ENCODE measurements at places on chromosomes 6 and 20.

- H3K36me3 ChIP-seq: peaks cover 20% of the 10 kb centered on the region
- no peaks in the 10 kb centered on the region for H3K4me1 ChIP-seq
- no peak for DNase-seq
- H3K27me3 ChIP-seq: peaks cover 5% of the 10 kb centered on the region
- no peak overlapping the region for H3K4me3 ChIP-seq
Observed at GRCh38 chr20:23187751-23188150, 101.6 kb upstream of the CD93 start.

DNA sequence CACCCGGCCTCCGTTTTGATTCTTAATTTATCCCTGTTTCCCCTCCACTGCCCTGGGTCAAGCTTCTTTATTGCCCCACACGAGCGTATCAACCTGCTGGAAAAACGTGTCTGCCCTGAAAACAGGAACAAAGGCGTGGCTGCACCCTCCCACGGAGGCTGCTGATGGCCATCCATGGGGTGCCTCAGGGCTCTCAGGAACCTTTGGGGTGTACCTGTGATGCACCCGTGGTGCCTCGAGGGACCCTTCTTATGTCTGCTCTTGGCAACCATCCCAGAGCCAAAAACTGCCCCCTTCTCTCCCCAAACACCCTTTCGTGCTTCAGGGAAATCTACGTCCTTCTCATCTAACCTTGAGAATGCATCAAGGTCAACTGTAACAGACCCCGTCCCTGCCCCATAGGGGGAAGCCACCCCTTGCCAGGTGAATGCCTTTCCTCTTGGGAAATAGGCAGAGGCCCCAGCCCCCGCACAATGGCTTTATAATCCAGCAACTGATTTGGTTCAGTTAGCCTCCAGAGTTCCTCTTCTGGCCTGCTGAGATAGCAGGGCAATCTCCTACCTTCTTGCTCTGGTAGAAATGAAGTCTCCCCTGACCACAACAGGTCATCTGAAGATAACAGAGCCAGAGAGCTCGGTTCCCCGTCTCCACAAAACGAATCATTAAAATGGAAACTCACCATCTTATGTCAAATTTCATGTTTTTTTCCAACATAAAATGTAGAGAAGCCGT is 29.4 kb downstream of the PSMG4 start:
- peak overlapping the region; percentile 22 for H3K27ac ChIP-seq
- no peaks in the 10 kb centered on the region for H3K4me1 ChIP-seq
- no peak for DNase-seq
- H3K36me3 ChIP-seq: peaks cover 32% of the 10 kb centered on the region
- peaks cover 16% of the 10 kb centered on the region for H3K27me3 ChIP-seq

GRCh38 chr6:96844530-96844929 is 7.3 kb upstream of the GPR63 start:
- no peaks in the 10 kb centered on the region for H3K4me1 ChIP-seq
- no peak overlapping the region for H3K4me3 ChIP-seq
- no peak for DNase-seq
- no peaks in the 10 kb centered on the region for H3K36me3 ChIP-seq
- H3K27me3 ChIP-seq: no peaks in the 10 kb centered on the region

GRCh38 chr6:35972471-35973367 is 51.7 kb downstream of the SLC26A8 start:
- peak; percentile 34 for DNase-seq
- no peak overlapping the region for H3K27ac ChIP-seq
- no peaks in the 10 kb centered on the region for H3K4me1 ChIP-seq

- DNase-seq: no peak
- no peak overlapping the region for H3K4me3 ChIP-seq
- H3K27me3 ChIP-seq: peaks cover 9% of the 10 kb centered on the region
- no peak overlapping the region for H3K27ac ChIP-seq
- H3K36me3 ChIP-seq: no peaks in the 10 kb centered on the region
Observed at GRCh38 chr6:33896391-33897188, 92.8 kb upstream of the MLN start.

DNA sequence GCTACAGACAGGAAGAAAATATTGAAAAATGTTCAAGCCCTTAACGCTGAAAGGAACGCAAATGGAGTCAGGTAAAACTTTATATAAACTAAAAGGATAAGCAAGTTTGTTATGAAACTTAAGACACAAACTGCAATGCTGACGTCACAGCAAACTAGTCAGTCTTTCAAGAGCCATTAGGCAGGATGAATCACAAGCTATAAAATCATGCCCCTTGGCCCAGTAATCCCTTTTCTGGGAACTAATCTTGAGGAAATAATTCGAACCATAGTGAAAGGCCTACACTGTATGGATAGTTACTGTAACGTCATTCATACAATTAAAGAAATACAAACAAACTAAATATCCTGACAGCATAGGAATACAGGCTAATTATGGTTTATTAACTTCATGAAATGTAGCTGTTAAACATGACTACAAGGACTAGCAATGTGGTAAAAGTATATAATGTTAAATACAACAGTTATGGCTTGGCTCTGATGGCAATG is 42.7 kb upstream of the HINT3 start:
- DNase-seq: no peak
- no peak overlapping the region for H3K27ac ChIP-seq
- peaks cover 24% of the 10 kb centered on the region for H3K36me3 ChIP-seq
- peaks cover 4% of the 10 kb centered on the region for H3K27me3 ChIP-seq
- H3K4me3 ChIP-seq: no peak overlapping the region
- H3K4me1 ChIP-seq: peaks cover 12% of the 10 kb centered on the region

DNA sequence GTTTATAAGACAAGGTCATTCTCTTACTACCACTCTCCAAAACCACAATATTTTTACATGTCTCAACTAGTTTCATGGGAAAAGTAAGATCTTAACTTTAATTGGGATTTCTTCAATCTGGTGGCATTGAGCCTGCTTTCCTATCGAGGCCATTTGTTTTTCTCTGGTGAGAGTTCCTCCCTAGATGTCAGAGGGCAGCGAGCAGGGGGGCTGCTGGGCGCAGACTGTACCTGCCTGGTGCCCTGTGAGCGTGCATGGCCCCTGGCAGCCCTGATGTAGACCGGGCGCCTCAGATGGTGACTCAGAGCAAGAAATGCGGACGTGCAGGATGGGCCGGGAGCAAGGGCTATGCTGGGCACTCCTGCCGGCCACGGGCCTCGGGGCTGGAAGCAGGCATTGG is 27.2 kb downstream of the ERMARD start:
- H3K36me3 ChIP-seq: peaks cover 22% of the 10 kb centered on the region
- H3K27me3 ChIP-seq: peaks cover under 1% of the 10 kb centered on the region
- no peak overlapping the region for H3K4me3 ChIP-seq
- no peak overlapping the region for H3K27ac ChIP-seq
- no peak for DNase-seq

DNA sequence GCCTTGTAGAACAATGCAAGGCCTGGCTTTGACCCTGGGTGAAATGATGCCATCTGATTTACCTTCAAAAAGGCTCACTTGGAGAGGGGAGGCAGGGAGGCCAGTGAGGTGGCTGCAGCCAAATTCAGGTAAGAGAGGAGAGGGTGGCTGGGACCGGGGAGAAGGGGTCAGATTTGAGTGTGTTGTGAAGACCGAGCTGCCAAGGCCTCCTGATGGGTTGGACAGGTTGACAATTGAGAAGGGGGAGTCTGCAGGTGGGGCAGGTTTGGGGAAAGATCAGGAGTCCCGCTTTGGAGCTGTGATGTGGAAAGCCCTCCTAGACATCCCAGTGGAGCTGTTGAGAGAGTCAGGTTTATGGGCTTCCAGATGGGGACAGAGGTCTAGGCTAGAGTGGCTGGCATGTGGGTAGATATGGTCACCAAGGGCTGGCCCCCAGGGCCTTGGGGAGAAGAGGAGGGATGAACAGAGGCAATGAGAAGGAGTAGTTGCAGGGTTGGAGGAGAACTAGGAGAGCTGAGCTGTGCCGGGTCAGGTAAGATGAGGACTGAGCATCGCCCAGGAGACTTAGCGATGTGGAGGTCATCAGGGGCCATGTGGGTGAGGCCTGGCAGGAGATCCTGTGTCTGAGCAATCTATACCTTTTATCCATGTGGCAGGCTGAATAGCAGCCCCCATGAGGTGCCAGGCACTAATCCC is 70.5 kb upstream of the TOX2 start:
- peaks cover 8% of the 10 kb centered on the region for H3K27me3 ChIP-seq
- DNase-seq: no peak
- H3K36me3 ChIP-seq: no peaks in the 10 kb centered on the region
- H3K4me3 ChIP-seq: no peak overlapping the region
- H3K27ac ChIP-seq: no peak overlapping the region

DNA sequence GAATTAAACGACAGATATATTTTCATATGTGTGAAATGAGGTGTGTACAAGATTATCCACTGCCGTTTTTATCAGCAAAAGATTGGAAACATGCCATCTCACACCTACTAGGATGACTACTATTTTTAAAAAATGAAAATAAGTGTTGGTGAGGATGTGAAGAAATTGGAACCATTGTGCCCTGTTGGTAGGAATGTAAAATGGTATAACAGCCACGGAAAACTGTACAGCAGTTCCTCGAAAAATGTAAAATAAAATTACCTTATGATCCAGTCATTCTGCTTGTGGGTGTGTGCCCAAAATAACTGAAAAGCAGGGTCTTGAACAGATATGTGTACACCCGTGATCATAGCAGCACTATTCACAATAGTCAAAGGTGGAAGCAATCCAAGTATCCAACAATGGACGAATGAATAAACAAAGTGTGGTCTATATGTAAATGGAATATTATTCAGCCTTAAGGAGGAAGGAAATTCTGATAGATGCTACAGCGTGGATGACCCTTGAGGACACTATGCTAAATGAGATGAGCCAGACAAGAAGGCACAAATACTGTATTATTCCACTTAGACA is 27.0 kb upstream of the CCN5 start:
- H3K27me3 ChIP-seq: peaks cover 7% of the 10 kb centered on the region
- no peak overlapping the region for H3K27ac ChIP-seq
- H3K36me3 ChIP-seq: no peaks in the 10 kb centered on the region
- H3K4me1 ChIP-seq: no peaks in the 10 kb centered on the region

- H3K36me3 ChIP-seq: no peaks in the 10 kb centered on the region
- H3K4me3 ChIP-seq: no peak overlapping the region
- no peaks in the 10 kb centered on the region for H3K4me1 ChIP-seq
- no peak overlapping the region for H3K27ac ChIP-seq
- DNase-seq: no peak
Observed at GRCh38 chr6:24089736-24090135, 36.3 kb upstream of the NRSN1 start.

- DNase-seq: no peak
- H3K36me3 ChIP-seq: peaks cover 14% of the 10 kb centered on the region
- H3K4me3 ChIP-seq: no peak overlapping the region
- H3K4me1 ChIP-seq: peaks cover 26% of the 10 kb centered on the region
- H3K27ac ChIP-seq: no peak overlapping the region
- H3K27me3 ChIP-seq: no peaks in the 10 kb centered on the region
Observed at GRCh38 chr6:23531666-23532065, 594.3 kb upstream of the NRSN1 start.

- no peaks in the 10 kb centered on the region for H3K4me1 ChIP-seq
- H3K27me3 ChIP-seq: no peaks in the 10 kb centered on the region
- no peak for DNase-seq
- no peaks in the 10 kb centered on the region for H3K36me3 ChIP-seq
Observed at GRCh38 chr6:100283285-100283684, 181.4 kb downstream of the SIM1 start.

DNA sequence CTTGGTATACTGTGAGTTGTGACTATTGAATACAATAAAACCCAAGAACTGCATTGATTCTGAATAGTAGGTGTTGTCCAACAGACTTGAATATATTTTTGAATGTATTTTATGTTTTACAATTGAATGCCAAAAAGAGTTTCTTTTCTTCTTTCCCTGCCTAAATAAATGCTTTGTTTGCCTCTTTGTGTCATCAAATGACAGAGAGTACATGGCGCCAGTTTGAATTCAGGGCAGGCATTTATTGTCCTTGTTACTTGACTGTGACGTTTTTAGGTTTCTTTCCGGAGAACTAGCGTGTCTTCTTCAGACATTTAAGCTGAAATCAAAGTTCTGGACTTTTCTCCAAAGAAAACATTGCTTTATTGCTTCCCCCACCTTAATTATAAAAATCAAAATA is 16.6 kb downstream of the KIF3B start:
- H3K36me3 ChIP-seq: no peaks in the 10 kb centered on the region
- no peaks in the 10 kb centered on the region for H3K4me1 ChIP-seq
- DNase-seq: no peak
- H3K27me3 ChIP-seq: no peaks in the 10 kb centered on the region
- no peak overlapping the region for H3K4me3 ChIP-seq

DNA sequence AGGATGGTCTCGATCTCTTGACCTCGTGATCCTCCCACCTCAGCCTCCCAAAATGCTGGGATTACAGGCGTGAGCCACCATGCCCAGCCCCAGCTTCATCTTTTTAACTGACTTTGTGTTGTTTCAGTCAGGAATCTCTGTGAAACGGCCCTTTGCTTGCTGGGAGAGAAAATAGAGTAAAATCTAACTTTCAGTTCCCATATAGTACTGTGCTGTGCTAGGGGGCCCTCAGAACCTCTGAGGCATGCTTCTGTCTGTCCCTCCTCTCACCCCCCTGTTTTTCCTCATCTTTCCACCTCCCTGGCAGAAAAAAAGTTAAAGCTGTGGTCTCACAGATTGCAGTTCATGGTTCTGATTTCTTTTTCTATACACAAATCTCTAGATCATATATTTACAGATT is 48.4 kb downstream of the LRP11 start:
- H3K27ac ChIP-seq: no peak overlapping the region
- DNase-seq: no peak
- peaks cover 2% of the 10 kb centered on the region for H3K27me3 ChIP-seq
- no peaks in the 10 kb centered on the region for H3K4me1 ChIP-seq
- peaks cover 5% of the 10 kb centered on the region for H3K36me3 ChIP-seq

GRCh38 chr6:47105469-47106178 is 63.5 kb upstream of the ADGRF1 start:
- no peak for DNase-seq
- H3K36me3 ChIP-seq: no peaks in the 10 kb centered on the region
- H3K4me1 ChIP-seq: peaks cover 4% of the 10 kb centered on the region
- peaks cover 2% of the 10 kb centered on the region for H3K27me3 ChIP-seq
- H3K4me3 ChIP-seq: no peak overlapping the region
- no peak overlapping the region for H3K27ac ChIP-seq

DNA sequence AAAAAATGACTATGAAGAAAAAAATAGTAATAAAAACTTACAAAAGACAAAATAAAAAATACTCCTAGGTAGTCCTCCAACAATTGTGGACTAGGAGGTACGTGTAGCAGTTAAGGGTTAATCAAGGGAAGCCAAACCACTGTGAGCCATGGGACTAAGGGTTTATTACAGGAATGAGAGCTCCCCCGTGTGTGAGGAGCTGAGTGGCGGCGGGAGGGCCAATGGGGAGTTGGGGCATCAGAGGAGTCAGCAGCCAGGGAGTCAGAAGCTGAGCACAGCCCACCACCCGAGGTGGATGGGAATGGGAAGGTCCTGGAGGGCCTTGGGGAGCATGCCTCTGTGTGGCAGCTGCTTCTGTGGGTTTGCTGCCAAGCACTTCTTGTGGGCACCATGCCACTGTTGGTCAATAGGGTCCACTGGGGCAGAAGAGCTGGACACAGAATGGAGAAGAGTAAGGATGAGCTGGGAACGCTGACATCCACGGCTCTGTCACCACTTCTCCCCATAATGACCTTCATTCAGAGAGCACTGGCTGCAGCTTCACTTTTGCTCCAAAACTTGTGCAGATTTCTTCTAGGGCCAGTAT is 373.3 kb downstream of the CDKAL1 start:
- H3K27me3 ChIP-seq: peaks cover under 1% of the 10 kb centered on the region
- DNase-seq: no peak
- H3K4me1 ChIP-seq: peaks cover 6% of the 10 kb centered on the region
